Activated T-helper 9 cell treated with anti-CD3 and anti-CD28 coated beads, Interleukin-2, amount 50 U/mL, for 16 hours (primary cell): ENCODE measurements at places on chromosomes 11 and 22.

GRCh38 chr11:3022982-3023381, 30.9 kb upstream of the NAP1L4 start:
- DNase-seq, result no peak

GRCh38 chr11:6618117-6619003, 862 bp downstream of the TPP1 start:
- peak; percentile 57 for DNase-seq

- DNase-seq, result no peak
Observed at GRCh38 chr11:35313066-35313759, 106.1 kb downstream of the SLC1A2 start.

DNA sequence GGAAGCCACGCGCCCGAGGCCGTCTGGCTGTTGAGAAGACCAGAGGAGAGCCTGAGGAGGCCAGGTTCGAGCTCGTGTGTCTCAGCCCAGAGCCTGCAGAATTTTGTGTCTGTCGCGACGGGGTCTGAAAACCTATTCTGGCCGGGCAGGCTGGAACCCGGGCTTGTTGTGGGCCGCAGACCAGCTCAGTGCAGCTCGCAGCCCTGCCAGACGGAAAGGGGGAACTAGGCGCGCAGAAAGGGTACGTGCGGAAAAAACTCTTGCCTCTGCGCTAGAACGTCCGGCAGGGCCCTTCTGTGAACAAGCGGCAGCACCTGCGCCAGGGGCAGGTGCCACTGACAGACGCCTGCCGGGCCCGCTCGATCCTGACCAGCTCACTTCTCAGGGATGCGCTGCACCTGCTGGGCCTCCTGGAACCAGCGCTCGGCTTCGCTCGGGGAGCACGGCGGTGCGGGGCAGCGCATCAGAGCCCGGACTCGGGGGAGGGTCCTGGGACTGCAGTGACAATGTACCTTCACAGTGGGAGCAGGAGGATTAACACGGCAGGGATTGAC, 409.3 kb downstream of the BRD1 start:
- DNase-seq, result no peak

- DNase-seq, result no peak
Observed at GRCh38 chr11:47502767-47503166, 50.2 kb downstream of the CELF1 start.

DNA sequence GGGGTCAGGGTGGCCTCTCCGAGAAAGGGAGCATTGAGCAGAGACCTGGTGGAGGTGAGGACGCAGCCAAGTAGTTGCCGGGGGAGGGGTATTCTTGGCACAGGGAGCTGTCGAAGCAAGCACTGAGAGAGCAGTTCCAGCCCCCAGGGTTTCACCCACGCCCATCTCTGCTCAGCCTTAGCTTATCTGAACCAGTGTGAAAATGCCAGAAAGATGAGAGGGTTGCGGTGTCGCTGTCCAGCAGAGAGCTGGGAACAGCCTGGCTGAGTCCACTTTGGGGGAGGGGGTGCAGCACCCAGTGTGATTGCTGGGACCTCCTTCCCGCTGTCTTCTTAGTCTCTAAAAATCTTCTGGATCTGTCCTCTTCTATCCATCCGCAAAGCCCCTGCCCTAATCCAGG, 123.3 kb upstream of the TBCEL start:
- no peak for DNase-seq
